ENCODE measurements at places on chromosomes 3 and 15.

GRCh38 chr3:129010310-129010956 is 9.3 kb downstream of the EFCC1 start:
- no peak for DNase-seq

DNA sequence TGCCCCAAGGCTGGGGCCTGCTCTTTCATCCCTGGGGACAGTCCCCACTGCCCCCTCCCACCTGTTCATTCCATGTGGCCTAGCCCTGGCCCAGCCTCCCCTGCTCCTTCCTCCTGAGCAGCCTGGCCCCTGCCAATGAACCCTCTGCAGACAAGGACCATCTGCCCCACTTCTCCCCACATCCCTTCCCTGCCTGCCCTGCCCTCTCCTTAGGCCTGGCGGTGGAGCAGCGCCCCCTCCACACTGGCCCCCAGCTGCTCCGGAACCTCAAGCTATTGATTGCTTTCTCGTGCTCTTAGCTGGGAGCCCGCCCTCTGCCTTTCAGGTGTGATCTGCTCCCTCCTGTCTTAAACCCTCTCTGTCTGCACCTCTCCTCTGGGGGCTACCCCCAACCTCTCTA is 8.0 kb downstream of the PLXNA1 start:
- DNase-seq = no peak

DNA sequence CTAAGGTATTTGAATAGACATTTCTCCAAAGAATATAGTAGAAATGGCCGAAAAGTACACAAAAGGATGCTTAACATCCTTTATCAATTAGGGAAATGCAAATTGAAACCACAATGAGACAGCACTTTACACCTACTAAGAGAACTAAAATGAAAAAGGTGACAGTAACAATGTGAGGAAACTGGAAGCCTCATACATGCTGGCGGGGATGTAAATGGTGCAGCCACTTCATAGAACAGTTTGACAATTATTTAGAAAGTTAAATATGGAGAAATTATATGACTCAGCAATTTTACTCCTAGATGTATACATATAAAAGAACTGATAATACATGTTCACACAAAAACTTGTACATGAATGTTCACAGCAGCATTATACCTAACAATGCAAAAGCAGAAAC is 13.4 kb downstream of the SPICE1 start:
- no peak for DNase-seq

DNA sequence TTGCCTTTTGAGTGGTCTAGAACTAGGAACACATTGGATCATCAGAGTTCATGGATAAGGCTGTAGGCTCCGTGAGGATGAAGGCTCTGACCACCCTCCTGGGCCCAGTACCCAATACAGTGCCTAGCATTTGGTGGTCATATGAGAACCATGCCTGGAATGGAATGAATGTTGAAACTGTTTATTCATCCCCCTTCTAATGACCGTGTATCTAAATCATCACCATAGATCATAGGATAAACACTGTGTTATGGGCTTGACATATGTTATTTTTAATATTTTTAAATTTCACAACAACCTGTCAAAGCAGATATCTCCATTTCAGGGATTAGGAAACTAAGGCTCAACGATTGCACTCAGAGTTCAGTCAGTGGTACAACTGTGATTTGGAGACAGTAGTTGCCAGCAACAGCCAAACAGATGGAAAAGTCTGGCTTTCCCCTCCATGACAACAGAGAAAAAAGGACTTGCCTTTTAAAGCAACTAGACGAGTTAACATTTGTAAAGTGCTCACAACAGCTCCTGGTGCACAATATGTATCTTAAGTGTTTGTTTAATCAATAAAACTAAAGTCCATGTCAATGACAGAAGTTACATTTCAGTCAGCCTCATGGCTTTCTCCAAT is 89.6 kb downstream of the TMEM266 start:
- DNase-seq = no peak

DNA sequence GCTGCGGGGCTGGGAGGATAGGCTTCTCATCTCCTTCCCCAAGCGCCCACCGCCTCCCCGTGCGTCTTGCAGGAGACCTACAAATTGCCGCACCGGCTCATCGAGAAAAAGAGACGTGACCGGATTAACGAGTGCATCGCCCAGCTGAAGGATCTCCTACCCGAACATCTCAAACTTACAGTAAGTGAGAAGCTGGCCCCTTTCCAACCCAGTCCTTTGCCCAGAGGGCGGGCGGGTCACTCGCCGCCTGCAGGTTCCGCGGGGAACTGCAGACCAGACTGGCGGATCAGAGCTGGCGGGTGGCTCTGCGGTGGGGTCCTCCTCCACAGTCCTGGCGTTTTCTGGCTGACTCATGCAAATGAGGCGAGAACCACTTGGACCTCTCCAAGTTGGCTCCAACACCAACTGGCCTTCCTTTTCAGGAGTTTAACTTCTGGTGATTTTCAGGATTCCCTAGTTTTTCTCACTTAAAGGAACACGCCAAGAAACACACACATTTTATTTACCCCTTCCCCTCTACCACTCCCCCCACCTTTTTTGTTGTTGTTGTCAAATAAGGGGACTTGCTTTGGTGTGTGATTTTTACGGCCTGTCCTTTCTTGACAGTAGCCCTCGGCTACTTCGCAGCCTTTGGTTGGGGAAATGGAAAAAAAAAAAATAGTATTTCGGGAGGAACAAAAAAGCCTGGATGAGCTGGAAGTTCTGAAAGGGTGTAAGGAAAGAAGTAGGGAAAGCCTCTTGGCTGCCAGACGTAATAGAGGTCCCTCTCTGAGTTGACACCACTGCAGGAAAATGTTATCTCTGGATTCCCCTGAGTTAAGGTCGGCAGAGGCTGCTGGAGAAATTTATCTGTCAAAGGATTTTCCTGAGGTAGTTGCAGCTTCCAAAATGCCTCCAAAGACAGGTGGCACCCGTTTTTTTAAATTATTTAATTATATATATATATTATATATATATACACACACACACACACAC is 1.3 kb downstream of the BHLHE40 start:
- peak; percentile 83 for DNase-seq

DNA sequence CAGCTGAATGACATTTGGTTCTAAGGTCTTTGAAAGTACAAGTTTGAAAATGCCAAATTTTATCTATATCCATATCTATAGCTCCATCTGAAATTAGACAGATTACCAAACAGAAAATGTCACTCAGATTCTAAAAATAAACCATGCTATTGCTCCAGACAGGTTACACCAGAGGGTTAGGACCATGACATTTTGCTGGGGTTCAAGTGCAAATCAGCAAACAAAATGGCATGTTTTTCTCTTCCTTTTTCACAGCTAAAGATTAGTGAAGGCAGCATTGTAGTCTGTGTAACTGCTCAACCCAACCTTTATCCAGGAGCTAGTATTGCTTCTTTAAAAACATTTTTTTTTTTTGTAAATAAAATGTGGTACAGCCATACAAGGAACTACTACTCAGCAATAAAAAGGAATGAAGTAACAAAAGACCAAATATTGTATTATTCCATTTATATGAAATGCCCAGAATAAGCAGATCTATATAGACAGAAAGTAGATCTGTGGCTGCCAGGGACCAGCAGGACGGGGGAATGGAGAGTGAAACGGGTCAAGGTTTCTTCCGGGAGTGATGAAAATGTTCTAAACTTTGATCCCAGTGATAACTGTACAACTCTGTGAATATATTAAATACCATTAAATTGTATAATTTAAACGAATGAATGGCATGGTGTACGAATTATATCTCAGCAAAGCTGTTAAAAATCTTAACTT is 18.2 kb downstream of the VGLL4 start:
- DNase-seq = no peak

DNA sequence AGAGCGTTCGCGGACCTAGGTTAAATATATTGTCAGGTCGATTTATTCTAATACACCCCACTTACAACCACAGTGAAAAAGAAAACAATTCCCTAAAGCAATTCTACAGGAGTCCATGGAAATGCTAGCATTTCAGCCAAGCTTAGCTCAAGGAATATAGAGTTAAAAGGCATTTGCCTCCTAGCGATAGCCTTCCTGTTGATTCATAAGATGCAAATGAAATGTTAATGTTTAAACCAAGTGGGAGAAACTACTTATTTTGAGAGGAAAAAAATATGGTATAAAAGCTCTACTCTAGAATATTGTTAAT is 1.7 kb upstream of the ALCAM start:
- no peak for DNase-seq

- DNase-seq = no peak
Observed at GRCh38 chr15:39161096-39161495, 419.8 kb upstream of the THBS1 start.

GRCh38 chr15:67415181-67415580 is 105.8 kb upstream of the C15orf61 start:
- DNase-seq = no peak

DNA sequence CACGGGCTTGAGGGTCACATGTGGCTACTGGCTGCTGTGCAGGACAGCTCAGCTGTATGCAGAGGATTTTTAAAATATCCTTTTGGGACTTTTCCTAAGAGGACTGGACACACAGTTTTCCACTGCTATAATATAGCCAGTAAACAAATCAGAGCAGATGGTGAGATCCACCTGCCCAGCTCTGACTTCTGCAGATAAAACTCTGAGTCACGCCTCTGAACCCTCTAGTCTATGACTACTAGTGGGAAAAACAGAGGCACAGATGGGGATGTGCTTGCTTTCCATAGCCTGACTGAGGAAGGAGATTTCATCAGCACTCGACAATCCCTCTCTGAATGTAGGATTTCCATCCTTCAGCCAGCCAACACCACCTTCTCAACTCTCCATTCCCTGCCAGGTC is 45.1 kb downstream of the COLQ start:
- no peak for DNase-seq

DNA sequence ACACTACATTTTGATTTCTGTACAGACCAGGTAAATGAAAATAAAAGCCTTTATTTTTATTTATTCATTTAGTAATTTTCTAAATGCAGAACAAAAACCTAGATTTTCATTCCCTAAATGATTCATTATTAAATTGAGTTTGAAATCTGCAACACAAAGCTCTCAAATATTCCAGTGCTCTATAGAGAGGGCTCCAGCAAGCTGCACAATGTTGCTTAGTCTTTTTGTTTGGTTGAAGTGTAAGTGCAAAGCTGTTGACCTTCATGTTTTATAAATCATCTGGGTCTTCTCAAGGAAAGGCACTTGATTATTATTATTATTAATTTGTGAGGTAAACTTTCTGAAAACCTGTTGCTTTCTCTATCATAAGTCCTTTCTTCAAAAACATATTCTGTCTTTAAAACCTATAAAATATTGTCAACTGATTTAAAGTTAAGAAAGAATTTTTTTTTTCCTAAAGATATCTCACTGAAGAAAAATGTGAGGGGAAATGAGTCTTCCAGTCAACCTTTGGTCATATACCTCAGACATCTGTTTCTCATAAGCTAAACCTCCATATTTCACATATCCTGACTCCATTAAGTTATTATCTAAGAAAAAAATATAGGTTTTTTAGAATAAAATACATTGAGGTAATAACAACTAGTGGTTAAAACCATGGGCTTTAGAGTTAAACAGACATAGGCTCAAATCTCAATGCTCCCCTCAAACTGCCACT is 100.7 kb downstream of the ZIC4 start:
- no peak for DNase-seq

DNA sequence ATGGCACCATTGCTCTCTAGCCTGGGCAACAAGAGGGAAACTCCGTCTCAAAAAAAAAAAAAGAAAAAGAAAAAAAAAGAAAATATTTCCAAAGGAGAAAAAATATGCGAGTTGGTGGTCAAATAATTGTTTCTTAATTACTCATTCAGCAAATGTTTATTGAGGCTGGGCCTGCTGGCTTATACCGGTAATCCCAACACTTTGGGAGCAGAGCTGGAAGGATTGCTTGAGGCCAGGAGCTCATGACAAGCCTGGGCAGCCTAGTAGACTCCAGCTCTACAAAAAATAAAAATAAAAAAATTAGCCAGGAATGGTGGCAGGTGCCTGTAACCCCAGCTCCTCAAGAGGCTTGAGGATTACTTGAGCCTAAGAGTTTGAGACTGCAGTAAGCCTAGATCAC is 4.1 kb downstream of the KNL1 start:
- DNase-seq = no peak

- DNase-seq = no peak
Observed at GRCh38 chr15:67558502-67558901, 16.0 kb downstream of the MAP2K5 start.

DNA sequence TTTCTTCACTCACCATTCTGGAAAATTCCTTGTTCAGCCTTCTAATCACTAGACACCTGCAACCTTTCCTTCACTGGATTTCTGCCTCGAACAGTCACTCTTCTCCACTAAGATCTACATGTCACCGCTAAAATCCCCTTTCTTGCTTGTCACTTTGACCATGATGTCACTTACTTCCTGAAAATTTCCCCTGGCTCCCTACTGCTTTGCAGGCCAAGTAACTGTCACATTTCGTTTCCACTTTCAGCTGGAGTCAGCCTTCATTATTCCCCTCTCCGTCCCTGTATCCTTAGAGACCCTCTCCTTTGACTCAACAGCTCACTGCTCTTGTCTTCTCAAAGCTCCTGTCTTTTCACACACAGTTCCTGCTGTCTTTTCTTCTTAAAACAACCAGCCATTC is 15.9 kb downstream of the CHL1 start:
- no peak for DNase-seq

DNA sequence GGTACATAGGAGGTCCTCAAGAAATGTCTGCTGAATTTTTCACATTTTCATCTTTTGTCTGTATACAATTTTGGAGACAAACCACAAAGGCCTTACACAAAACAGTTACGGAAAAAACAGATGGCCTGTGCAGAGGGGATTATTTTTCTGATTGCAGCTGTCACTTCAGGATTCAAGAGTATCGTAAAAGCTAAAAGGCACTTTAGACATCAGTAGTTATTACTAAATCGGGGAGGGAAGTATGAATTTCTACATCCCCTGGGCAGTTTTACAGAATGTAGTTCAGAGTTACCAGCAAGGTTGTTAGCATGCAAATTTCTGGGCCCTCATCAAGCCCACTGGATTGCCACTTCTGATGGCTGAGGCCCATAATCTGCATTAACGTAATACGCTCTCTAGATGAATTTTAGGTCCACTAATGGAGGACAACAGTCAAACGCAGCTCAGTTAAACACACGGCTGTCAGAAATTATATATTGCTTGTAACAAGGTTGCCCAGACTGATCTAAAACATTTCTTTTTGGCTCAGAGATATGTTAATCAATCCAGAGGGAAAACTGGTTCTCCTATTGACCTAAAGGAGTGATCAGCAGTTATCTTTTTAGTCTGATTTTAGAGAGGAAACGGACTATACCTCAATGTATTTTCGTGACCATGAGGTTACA is 1.1 kb downstream of the RIOX2 start:
- DNase-seq = no peak

GRCh38 chr3:126149960-126150515 is 30.3 kb downstream of the ALDH1L1 start:
- no peak for DNase-seq

DNA sequence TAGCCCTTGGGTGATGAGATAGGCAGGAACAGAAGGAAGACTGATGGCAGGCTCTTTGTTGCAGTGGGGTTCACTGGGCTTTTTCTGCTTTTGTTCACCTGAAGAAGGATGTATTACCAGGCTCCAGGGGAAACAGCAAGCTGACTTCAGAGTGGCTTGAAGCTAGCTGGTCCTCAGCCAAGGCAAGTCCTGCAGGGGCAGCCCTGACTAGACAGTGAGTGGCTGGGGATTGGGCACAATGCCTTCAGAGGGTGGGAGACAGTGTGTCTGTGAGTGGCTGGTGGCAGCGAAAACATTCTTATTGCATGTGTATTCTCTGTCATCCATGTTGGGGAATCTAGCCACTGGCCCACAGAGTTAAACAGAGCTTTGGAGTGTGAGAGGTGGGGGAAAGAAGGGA is 2.3 kb upstream of the TEX264 start:
- no peak for DNase-seq
